ENCODE measurements at places on chromosomes 13 and 19. TPM values are rescaled to one million over a fixed set of nuclear protein-coding genes. Genes with fewer than 3 reads are reported as not detected.
A peak's percentile ranks its signal among the peaks of the same experiment; 100 is the strongest.

DNA sequence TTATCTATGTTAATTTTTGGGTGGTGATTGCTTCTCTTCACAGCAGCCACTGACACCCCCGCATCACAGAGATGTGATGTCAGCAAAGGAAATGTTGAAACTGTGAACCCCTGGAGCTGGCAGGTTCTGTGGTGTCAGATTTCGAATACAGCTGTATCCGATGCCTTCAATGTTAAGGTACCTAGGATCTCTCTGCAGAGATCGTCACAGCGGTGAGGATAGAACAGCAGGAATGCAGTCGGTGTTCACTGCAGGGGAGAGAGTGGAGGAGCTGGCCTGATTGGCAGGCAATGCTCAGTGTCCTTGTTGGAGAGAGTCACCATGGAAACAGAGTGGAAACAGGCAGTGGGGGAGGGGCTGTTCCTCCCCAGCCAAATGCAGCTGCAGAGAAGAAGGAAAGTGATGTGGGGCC is 79.5 kb upstream of the ZNF835 start:
- no peaks in the 10 kb centered on the region for H3K36me3 ChIP-seq
- no peak for DNase-seq
- H3K27ac ChIP-seq, result no peak overlapping the region

GRCh38 chr13:107834281-107834680 is 381.1 kb downstream of the LIG4 start:
- H3K4me3 ChIP-seq, result no peak overlapping the region
- H3K36me3 ChIP-seq, result no peaks in the 10 kb centered on the region
- peak; percentile 37 for DNase-seq
- H3K4me1 ChIP-seq, result peaks cover 13% of the 10 kb centered on the region
- H3K27me3 ChIP-seq, result no peaks in the 10 kb centered on the region

- H3K4me3 ChIP-seq, result no peak overlapping the region
- no peaks in the 10 kb centered on the region for H3K4me1 ChIP-seq
- H3K36me3 ChIP-seq, result no peaks in the 10 kb centered on the region
- DNase-seq, result no peak
- H3K27ac ChIP-seq, result no peak overlapping the region
Observed at GRCh38 chr13:36151591-36151990, 20.4 kb upstream of the DCLK1 start.

GRCh38 chr19:49856574-49857021 is 5.6 kb downstream of the PTOV1 start:
- H3K4me1 ChIP-seq, result peaks cover 20% of the 10 kb centered on the region
- no peak overlapping the region for H3K4me3 ChIP-seq
- peaks cover 70% of the 10 kb centered on the region for H3K36me3 ChIP-seq
- H3K27me3 ChIP-seq, result no peaks in the 10 kb centered on the region
- no peak for DNase-seq
- no peak overlapping the region for H3K27ac ChIP-seq

- H3K4me1 ChIP-seq, result peaks cover 3% of the 10 kb centered on the region
- peaks cover 4% of the 10 kb centered on the region for H3K36me3 ChIP-seq
- no peaks in the 10 kb centered on the region for H3K27me3 ChIP-seq
- no peak for DNase-seq
- no peak overlapping the region for H3K4me3 ChIP-seq
- no peak overlapping the region for H3K27ac ChIP-seq
Observed at GRCh38 chr13:42284068-42284467, 12.1 kb downstream of the AKAP11 start.

Gene ZNF91
- 17.0 TPM for total RNA-seq

Measured in IMR-90 (cell line).